ENCODE measurements at places on chromosomes 16 and 17. TPM values are rescaled to one million over a fixed set of nuclear protein-coding genes. Genes with fewer than 3 reads are reported as not detected.

The TMEM238L gene
- not detected for total RNA-seq

The NPIPA7 gene
- 0.73 TPM for total RNA-seq

The CCL2 gene
- total RNA-seq, result 6.1 TPM

The SLC2A4 gene
- total RNA-seq, result not detected

The CHD9 gene
- total RNA-seq, result 63.6 TPM

The CHST6 gene
- total RNA-seq, result 0.37 TPM

The CEP131 gene
- total RNA-seq, result 9.8 TPM

The CCL4L2 gene
- total RNA-seq, result not detected

The NCOR1 gene
- 45.2 TPM for total RNA-seq

The SDK2 gene
- total RNA-seq, result 0.37 TPM

The TLCD1 gene
- 4.0 TPM for total RNA-seq

The KRT33A gene
- not detected for total RNA-seq

The ZG16 gene
- not detected for total RNA-seq

The ABAT gene
- 2.2 TPM for total RNA-seq

The NPIPA5 gene
- total RNA-seq, result under 0.01 TPM

The TPSD1 gene
- total RNA-seq, result not detected

The ACSM2A gene
- total RNA-seq, result not detected

The CD300LB gene
- not detected for total RNA-seq

The SLC35G6 gene
- not detected for total RNA-seq

The SLC12A3 gene
- total RNA-seq, result not detected

The NCBP3 gene
- 13.6 TPM for total RNA-seq

The TMC5 gene
- total RNA-seq, result under 0.01 TPM

The ZNF598 gene
- 26.8 TPM for total RNA-seq

The MT1X gene
- 116 TPM for total RNA-seq

The ABI3 gene
- under 0.01 TPM for total RNA-seq

The SALL1 gene
- 1.1 TPM for total RNA-seq

The WRAP53 gene
- total RNA-seq, result 10.2 TPM

The FOXC2 gene
- 4.5 TPM for total RNA-seq

The SNAI3 gene
- not detected for total RNA-seq

The IGSF6 gene
- not detected for total RNA-seq

The ACE gene
- 61.7 TPM for total RNA-seq

The KCNJ2 gene
- 1.1 TPM for total RNA-seq

The ANKS3 gene
- total RNA-seq, result 16.9 TPM

The TNFRSF13B gene
- total RNA-seq, result not detected

The CPHXL2 gene
- total RNA-seq, result not detected

The GJD3 gene
- 0.39 TPM for total RNA-seq

The CD300LF gene
- total RNA-seq, result not detected

The PLA2G10 gene
- not detected for total RNA-seq

The SSTR5 gene
- not detected for total RNA-seq

The CDH3 gene
- total RNA-seq, result 0.20 TPM

The ITPRIPL2 gene
- total RNA-seq, result 73.5 TPM

The CPPED1 gene
- total RNA-seq, result 10.3 TPM

The ADORA2B gene
- total RNA-seq, result 27.2 TPM

The RAC3 gene
- total RNA-seq, result 7.8 TPM

The CTF1 gene
- 1.1 TPM for total RNA-seq
